Glomerular endothelial cell (primary cell): ENCODE measurements at places on chromosomes 7 and 10.

- DNase-seq, result no peak
Measured at GRCh38 chr7:151851782-151852181, 25.1 kb downstream of the PRKAG2 start.

GRCh38 chr7:41738806-41739205 is 35.9 kb upstream of the INHBA start:
- DNase-seq, result no peak

- DNase-seq, result no peak
Measured at GRCh38 chr10:78772486-78772885, 296.3 kb upstream of the ZMIZ1 start.

- DNase-seq, result no peak
Measured at GRCh38 chr10:51266496-51266895, 192.2 kb downstream of the PRKG1 start.

GRCh38 chr10:103854686-103855391 is 537 bp downstream of the SH3PXD2A start:
- DNase-seq, result no peak

DNA sequence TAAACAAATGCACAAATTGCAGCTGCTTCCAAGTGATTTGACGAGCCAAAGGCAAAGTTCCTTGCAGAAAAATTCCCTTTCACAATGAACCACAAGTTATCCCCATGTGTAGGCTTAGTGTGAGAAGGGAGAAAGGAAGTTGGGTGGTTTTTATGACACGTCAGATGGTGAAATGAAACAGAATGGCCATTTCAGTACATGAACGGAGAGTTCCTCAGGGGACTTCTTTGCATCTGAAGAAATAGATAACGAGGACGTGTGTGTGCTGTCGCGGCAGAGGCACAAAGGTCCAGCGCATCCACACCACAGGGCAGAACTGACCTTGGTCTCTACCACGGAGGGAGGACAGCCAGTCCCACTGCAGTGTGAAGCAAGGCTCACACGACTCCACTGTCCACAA is 135.9 kb downstream of the PAXIP1 start:
- DNase-seq, result no peak

DNA sequence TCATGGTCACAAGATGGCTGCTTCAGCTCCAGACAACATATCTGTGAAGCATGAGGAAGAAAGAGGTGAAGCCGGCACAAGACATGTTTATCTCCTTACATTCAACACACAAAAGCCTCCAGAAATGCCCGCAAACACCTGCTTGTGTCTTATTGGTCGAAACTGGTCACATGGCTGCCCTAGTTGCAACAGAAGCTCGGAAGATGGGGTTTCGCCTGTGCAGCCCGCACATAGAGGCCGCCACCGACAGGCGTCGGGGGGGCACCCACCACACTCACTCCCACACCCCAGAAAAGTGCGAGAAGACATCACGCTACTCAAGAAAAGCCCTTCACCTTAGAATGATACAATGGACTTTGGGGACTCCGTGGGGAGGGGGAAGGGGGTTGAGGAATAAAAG is 63.0 kb upstream of the MGMT start:
- DNase-seq, result no peak

- DNase-seq, result no peak
Measured at GRCh38 chr7:150363370-150363769, 5.3 kb upstream of the REPIN1 start.

DNA sequence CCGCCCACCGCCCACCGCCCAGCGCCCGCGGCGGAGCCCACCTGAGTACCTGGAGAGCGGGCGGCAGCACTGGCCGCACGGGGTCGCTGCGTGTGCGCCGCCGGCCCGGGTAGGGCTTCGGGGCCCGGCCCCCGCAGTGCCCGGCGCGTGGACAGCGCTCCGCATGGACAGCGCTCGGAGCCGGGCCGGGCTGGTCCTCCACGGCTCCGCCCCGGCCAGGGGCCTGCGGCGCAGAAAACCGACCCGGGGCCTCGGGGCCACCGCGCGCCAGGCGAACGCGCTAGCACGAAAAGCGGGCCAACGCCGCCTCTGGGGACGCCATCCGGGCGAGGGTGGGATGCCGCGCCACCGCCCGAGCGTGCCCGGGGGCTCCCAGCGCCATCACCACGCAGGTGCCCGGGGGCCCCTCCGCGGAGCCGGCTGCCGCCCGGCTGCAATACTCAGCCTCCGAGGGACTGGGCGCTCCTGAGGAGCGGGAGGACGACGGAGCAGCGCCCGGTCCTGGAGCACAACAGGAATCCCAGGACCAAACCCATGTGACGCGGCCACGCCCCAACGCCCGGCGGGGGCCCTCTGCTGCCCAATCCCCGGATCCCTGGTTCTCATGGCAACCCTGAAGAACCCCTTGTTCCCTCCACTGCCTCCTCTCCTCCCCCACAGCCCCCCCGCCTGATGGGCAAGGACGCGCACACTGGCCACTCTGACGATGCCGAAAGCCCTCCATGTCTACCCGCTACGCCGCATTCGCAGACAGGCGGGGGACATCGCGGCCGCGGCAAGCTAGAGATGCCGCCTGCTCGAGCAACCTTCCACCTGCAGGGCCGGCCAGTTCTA is at the start of gene GRB10:
Gene GRB10, minus strand, starts transcription at position 522 of the 834 bp plus-strand sequence. CDS start 50,574 bp downstream, outside the sequence.
- DNase-seq, result no peak
